ENCODE measurements at places on chromosomes 5 and 9. TPM values are rescaled to one million over a fixed set of nuclear protein-coding genes. Genes with fewer than 3 reads are reported as not detected.

The PCDHA4 gene
- polyA plus RNA-seq = 0.08 TPM

The ENTPD2 gene
- 2.0 TPM for polyA plus RNA-seq

The CAMK2A gene
- polyA plus RNA-seq = 0.15 TPM

The OLFM1 gene
- polyA plus RNA-seq = 4.4 TPM

The RNF183 gene
- polyA plus RNA-seq = 5.6 TPM

The GLDC gene
- not detected for polyA plus RNA-seq

The CNTLN gene
- 2.0 TPM for polyA plus RNA-seq

The SHOC1 gene
- 0.15 TPM for polyA plus RNA-seq

The INSYN2B gene
- polyA plus RNA-seq = not detected

The OR1J2 gene
- not detected for polyA plus RNA-seq

The DPYSL3 gene
- polyA plus RNA-seq = 24.3 TPM

The SPATA31D3 gene
- polyA plus RNA-seq = not detected

The CCL21 gene
- polyA plus RNA-seq = 10.8 TPM

The SH3GL2 gene
- polyA plus RNA-seq = 8.2 TPM

The CCDC107 gene
- polyA plus RNA-seq = 86.4 TPM

The PCDHB12 gene
- polyA plus RNA-seq = 0.19 TPM

Measured in stomach (tissue), 19 donors.